ENCODE measurements at places on chromosomes 5 and 9.
A peak's percentile ranks its signal among the peaks of the same experiment; 100 is the strongest.

DNA sequence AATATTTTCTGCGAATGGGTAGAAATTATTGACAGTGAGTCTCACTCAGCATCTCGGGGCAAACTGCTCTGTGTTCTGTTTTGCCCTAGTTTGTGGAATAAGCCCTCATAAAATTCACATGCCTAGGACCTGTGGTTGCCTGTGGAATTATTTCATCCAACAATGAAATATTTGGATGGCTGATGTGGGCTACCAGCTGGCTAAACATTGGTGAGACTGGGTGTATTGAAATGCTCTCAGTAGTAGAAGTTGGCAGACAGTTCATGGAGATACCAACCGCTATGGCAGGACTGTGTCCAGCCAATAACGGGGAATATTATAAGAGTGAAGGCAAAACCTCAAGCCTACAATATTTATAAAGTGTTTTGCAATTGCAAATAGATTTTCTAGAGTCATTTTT lies 344.1 kb upstream of the RPS23 start:
- DNase-seq = no peak

DNA sequence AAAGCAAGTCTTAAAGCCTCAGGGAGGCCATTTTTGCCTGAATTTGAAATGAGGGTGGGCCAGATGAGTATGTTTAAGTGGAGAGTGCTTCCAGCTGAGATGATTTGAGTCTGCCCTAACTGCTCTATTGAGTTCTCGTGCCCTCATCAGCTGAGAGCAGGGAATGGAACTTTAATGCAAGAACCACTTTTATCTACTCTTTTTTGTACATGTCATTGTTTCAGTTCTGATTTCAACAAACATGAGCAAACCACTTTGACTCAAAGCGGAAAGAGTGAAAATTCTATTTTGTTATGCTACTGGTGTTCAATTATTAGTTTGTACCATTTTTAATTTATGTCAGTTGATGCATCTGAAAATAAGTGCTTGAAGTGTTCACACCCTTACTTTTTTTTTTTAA lies 35.8 kb downstream of the DCAF10 start:
- DNase-seq = no peak

DNA sequence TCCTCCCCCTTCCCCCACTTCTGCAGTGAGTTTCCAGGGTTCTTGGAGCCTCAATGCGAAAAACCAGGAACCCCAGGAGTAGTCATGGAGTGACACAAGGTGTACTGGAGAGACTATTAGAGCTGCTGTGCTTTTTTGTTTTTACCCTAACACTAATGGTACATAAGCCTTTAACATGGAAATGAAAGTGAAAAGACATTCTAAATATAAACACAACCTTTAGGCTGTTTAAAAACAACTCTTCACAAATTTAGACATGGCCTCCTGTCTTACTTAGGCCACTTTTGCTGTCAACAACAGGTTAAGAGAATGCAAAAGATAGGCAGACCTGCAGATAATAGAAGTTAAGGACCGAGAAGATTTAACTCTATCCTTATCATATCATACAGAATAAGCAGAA lies 232.2 kb downstream of the DENND1A start:
- DNase-seq = no peak

DNA sequence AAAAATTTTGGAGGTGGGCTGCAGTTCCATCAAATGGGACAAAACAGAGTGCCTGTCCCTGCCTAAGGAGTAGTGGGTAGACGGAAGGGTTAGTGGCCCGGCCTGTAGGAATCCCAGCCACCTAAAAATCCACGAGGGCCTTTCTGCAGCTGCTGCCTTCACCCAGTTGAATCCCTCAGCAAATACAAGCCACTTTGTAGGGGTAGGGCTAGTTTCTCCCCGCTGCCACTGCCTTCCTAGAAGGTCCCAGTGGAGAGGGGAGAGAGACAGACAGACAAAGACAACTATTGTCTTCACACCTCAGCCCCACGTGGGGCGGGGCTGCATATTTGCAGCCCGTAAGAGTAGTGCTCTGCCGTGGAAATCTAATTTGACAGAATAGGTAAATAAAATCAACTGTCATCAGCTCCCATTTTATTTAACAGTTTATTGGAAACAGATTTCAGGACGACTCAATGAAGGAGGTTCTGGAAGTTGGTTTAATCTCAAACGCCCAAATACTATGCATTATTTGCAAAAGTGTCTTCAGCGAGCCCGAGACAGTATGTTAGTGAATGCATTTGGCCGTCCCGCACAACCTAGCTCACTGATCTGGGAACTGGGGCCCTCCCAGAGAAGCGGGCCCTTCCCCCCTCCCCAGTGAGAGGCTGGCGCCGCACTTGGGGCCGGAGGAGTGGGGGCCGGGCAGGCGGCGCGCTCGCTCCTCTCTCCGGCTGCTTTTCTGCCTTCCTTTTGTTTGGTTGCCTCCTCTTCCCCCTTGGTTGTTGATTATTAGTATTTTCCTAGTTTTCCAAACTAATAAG lies 67.6 kb upstream of the TBCA start:
- peak; percentile 71 for DNase-seq

- DNase-seq = no peak
These were observed 190.5 kb downstream of the AOPEP start for GRCh38 chr9:94916956-94917355.

DNA sequence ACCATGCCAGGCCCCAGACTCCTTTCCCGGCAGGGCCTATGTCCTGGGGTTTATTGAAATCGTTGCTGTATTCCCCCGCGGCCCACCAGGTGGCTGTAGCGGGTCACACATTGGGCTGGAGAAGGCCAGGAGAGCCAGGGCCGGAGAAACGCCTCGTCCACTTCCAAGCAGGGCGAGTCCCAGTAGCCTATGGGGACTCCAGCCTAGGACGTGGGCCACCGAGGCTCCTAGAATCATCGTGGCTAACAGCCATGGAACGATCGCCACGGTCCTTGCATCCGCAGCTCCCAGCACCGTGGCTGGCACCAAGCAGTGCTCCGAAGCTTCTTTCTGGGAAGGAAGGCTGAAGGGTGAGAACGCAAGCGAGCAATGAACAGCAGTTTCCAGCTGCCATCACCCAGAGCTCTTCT lies 87.7 kb downstream of the ENTREP1 start:
- peak; percentile 65 for DNase-seq

- DNase-seq = no peak
These were observed 195.0 kb upstream of the IRX1 start for GRCh38 chr5:3400659-3401058.

GRCh38 chr5:163658702-163659567 lies 153.5 kb downstream of the MAT2B start:
- DNase-seq = no peak

GRCh38 chr5:40790947-40791593 lies 7.1 kb downstream of the PRKAA1 start:
- no peak for DNase-seq

GRCh38 chr5:23139338-23140171 lies 286.4 kb upstream of the CDH12 start:
- DNase-seq = no peak

- DNase-seq = no peak
These were observed 181.8 kb downstream of the GADD45G start for GRCh38 chr9:89786655-89787054.

GRCh38 chr5:120605325-120606079 lies 141.4 kb downstream of the PRR16 start:
- DNase-seq = no peak

- DNase-seq = no peak
These were observed 81.8 kb upstream of the ELL2 start for GRCh38 chr5:96043446-96043845.

- DNase-seq = no peak
These were observed 306.6 kb upstream of the KIF2A start for GRCh38 chr5:61999371-61999770.

- DNase-seq = no peak
These were observed 60.9 kb downstream of the TLE4 start for GRCh38 chr9:79632705-79633104.

DNA sequence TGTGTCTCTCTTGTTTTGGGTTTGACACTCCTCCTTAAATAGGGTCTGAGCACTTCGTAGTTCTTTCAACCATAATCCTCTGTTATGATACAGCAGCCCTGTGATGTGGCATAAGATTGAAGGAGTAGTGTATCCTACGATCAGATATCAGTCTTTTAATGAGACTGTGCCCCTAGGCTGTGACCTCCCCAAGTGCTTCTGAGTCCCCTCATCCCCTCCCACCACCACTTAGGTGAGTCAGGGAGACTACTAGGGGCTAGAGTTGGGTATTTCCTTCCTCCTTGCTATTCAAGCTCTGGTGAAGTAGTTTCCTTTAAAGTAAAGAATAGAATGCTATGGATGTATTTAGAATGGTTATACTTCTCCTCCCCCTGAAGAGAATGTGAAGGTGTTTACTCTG lies 637.2 kb upstream of the GRAMD2B start:
- DNase-seq = no peak

DNA sequence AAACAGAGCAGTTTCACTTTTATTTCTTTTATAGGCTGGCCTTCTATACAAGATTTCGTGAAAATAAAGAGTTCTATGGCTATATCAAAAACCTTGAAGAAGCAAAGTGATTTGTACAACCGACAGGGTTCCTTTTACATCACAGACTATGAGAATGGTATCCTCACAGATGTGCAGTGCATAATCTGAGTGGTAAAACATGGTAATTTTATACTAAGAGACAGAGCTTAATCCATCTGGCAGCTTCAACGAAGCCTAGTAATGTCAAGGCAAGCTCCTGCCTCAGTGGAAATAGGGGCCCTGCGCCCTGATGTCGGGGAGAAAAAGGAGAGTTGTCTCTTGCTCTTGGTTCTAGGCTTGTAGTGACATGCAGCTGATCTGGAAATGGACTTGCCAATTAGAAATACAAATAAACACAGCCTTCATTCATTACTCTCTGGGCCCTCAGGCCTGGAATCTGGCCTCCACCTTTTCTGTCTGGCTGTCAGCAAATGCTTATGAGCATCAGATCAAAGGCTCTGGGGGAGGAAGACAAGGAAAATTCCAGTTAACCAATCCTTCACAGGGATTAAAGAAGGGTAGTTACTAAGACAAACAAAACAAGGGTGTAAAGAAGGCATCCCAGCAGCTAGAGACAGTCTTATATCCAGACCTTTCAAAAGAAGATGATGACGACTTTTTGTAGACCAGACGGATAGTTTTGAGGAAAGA lies 33.6 kb upstream of the TRIM32 start:
- DNase-seq = no peak

- no peak for DNase-seq
These were observed 306.6 kb downstream of the ADGRV1 start for GRCh38 chr5:90865180-90865579.

- DNase-seq = no peak
These were observed 28.7 kb downstream of the GFRA3 start for GRCh38 chr5:138245717-138246116.

DNA sequence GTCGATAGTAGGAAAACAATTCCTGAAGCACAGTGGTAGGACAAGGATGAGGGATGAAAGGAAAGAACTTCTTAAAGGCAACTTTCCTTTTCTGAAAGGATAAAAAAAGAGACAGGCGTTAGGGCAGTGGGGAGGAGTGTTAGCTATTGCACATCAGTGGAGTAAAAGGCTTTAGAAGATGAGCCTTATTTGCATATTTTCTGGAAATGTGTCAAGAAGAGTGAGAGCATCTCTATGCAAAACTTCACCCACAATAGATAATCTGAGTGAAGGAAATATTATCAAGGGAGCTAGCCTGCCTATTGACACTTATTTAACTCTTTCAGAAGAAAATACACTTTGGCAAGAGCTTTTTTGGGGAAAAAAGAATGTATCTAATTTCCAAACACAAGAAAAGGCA lies 151.6 kb downstream of the MACIR start:
- DNase-seq = no peak

GRCh38 chr9:124046189-124046588 lies 34.6 kb downstream of the LHX2 start:
- no peak for DNase-seq

DNA sequence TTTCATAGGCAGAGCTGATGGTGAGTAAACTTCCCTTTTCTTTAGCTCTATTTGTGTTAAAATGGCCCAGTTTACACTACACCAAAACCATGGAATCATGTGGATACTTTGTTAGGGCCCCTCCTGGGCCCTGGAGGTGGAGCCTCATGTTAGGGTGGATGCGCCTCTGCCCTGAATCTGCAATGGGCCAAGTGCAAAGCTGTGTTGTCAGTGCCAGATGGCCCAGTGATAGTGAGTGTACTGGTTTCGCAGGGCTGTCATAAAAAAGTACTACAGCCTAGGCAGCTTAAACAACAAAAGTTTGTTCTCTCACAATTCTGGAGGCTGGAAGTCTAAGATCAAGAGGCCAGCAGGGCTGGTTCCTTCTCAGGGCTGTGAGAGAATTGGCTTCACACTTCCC lies 64.8 kb downstream of the HSPA4 start:
- DNase-seq = no peak
